Foreskin keratinocyte (primary cell): ENCODE measurements at places on chromosomes 5 and 9. TPM values are rescaled to one million over a fixed set of nuclear protein-coding genes. Genes with fewer than 3 reads are reported as not detected.

DNA sequence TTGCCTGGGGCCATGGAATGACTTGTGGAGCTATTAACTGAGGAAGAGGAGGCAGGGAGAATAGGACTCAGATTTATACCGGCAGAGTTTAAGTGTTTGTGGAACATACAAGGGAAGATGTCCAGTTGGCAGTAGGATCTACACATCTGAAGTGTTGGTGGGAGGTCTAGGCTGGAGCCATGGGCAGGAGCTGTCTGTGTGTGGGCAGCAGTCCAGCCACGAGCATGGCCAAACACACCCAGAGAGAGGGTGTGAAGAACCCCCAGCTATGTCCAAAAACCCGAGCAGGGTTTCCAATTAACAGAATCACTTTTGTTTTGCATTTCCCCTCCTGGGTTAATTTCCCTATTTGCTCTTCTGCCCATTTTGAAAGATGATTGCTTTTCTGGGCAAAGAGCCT, 393.7 kb downstream of the CDK5RAP2 start:
- no peak for DNase-seq

- no peak for DNase-seq
Measured at GRCh38 chr9:89498852-89499480, 1.1 kb upstream of the SEMA4D start.

GRCh38 chr9:20744036-20744630, 60.1 kb downstream of the FOCAD start:
- DNase-seq: no peak

GRCh38 chr5:93359296-93359959, 221.6 kb downstream of the NR2F1-AS1 start:
- peak; percentile 72 for DNase-seq

- DNase-seq: no peak
Measured at GRCh38 chr9:112945620-112946208, 55.0 kb upstream of the SLC46A2 start.

Gene ARHGEF28
- 38.0 and 55.7 TPM in 2 replicates for polyA plus RNA-seq

Gene CATSPER3
- polyA plus RNA-seq: 0.21 and 0.31 TPM in 2 replicates

Gene CCIN
- 0.12 TPM in 1 of 2 replicates, not detected in the other for polyA plus RNA-seq

Gene SPAG8
- 0.36 and 0.50 TPM in 2 replicates for polyA plus RNA-seq

Gene ANKRD31
- polyA plus RNA-seq: 0.01 and 0.03 TPM in 2 replicates

Gene FXN
- 30.6 and 31.9 TPM in 2 replicates for polyA plus RNA-seq

Gene LCN2
- 0.48 and 4.0 TPM in 2 replicates for polyA plus RNA-seq

Gene CA9
- polyA plus RNA-seq: 0.15 and 0.19 TPM in 2 replicates

Gene GDNF
- 0.62 and 1.1 TPM in 2 replicates for polyA plus RNA-seq
